ENCODE measurements at places on chromosomes 13 and 19.

DNA sequence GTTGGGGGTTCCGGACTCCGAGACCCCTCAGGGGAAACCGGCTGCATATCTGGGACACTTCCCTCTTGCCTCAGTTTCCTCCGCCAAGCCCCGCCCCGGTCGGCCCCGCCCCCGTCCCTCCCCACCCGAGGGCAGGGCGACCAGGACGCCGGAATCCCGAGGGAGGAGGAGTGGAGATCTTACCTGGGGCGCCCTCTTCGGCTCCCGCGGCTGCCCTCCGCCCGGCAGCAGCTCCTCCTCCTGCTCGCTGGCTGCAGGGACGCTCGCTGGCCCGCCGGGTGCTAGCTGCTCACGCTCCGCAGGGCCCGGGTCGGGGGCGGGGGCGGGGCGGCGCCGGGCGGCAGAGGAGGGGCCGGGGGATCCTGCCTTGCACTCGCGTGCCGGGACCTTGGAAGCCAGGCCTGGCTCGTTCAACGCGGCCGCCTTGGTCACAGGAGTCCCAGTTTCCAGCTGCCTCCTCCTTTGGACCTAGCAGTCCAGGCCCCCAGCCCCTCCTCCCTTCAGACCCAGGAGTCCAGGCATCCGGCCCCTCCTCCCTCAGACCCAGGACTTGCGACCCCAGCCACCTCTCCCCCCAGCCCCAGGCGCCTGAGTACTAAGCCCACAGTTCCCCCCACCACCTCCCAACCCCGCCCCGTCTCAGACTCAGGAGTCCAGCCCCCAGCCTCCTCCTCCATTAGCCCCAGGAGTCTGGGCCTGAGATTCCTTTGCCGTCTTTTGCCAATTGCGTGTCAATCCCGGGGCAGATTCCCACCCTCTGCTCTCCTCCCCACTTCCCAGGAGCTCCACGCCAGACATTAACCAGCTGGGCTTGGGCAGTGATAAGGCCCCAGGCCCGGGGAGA is at the start of gene NTF4:
NTF4 (minus strand) TSS at position 51 of the 844 bp plus-strand sequence. CDS start 2,821 bp downstream, outside the sequence.
- peak; percentile 53 for DNase-seq

DNA sequence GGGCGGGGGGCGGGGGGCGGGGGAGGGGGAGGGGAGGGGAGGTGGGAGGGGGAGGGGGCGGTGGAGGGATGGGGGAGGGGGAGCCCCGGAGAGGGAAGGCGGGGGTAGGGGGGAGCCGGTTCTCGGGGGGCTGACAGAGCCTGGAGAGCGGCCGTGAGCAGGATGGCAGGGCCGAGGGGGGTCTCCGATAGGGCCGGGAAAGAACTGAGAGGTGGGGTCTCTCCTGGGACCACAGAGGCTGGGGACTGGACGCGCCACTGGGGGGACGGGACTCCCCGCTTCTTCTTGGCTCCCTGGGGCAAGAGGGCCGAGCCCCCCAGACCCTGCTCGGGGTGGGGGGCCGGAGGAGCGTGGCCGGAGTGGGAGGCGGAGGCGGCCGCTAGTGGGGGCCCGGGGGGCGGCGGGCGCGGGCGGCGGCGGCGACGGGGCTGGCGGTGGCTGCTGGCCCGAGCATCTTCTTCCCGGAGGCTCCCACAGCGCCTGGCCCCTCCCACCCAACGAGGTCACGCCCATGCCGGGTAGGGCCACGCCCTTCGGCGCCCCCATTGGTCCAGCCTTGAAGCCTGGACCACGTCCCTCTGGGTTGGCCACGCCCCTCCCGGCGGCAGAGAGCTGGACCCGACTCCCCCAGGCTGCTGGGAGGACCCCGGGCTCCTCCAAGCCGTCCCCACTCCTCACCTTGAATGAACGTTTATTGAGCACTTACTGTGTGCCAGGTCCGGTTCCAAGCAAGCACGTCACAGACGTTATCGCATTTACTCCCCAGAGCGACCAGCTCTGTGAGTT is at the start of gene NOVA2:
NOVA2 (minus strand) TSS at position 313 of the 786 bp plus-strand sequence. CDS start 514 bp downstream, outside the sequence.
- DNase-seq = no peak

DNA sequence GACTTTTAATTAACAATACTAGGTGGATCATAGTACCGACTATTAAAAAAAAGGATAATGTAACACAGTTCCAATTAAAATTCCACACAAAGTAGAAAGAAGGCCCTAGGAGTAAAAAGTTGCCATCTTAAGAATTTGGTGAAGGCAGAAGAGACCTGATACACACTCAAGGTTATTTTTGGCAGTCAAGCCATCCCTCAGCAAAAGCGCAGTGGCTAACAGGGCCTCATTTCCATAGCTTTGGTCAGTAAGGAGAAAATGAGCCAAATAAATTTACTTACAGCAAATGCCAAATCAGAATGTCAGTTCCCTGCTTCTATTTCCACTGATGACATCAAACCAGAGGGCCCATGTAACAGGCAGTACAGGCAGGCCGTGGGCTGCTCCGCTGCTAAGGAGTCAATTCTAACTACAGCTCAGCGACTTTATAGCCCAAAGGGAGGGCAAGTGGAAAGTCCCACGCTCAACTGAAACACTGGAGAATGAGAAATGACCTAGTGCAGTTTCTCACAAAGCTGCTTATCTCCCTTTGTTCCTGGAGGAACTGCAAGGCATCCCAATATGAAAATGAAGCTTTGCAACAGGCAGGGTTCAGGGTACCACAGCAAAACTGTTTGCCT is 6.3 kb downstream of the ARGLU1 start:
- DNase-seq = no peak

GRCh38 chr19:7292352-7292949 is 1.8 kb downstream of the INSR start:
- DNase-seq = no peak

GRCh38 chr13:98974053-98974452 is 3.8 kb downstream of the DOCK9 start:
- peak; percentile 37 for DNase-seq

- no peak for DNase-seq
Observed at GRCh38 chr19:38281811-38282566, 17.6 kb downstream of the SPINT2 start.

GRCh38 chr13:111484141-111484925 is 163.9 kb downstream of the TEX29 start:
- DNase-seq = no peak

DNA sequence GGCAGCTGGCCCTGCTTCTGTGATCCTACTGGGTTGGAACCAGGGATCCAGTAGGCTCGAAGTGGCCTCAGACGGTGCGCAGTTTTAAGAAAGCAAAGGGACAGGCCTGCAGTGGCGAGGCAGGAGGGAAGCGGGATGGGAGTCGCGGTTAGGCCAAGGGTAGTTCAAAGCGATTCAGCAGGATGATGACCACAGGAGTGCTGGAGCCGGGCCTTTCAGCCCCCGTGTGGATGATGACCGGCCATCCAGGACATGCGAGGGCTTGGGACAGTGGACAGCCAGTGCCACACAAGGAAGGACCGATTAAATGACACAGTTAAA is 854 bp downstream of the RNASEH2B start:
- peak; percentile 51 for DNase-seq

DNA sequence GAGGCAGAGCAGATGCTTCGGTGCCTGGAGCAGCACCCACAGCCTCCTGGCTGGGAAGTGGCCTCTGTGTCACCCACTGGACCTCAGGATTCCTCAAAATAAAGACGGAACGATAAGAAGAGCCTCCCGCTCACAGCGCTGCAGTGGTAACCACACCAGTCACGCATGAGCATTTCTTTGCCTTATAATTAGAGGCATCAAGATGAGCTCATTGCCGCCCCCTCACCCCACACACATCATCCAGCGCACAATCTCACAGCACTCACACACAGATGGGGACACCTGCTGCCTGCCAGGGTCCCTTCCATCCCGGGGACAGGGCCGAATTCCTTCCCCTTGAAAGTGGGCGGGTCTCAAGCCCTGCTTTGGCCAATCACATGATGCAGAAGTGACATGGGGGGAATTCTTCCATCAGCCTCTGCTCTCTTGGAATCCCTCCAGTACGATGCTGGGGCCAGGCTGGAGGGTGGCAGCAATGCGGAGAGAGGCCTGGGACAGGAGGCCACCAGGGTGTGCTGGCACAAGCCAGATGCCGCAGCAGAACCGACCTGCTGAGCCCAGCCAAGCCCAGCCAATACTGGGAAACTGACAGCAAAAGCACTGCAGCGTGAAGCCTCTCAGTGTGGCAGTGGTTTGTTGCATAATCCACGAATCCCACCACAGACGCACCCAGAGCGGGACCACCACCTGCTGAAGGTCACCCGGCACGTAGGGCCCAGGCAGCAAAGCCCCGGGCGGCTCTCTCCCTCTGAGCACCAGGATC is 16.0 kb downstream of the PIP5K1C start:
- DNase-seq = no peak

GRCh38 chr13:30847650-30848307 is 58.3 kb upstream of the MEDAG start:
- DNase-seq = peak; percentile 68

DNA sequence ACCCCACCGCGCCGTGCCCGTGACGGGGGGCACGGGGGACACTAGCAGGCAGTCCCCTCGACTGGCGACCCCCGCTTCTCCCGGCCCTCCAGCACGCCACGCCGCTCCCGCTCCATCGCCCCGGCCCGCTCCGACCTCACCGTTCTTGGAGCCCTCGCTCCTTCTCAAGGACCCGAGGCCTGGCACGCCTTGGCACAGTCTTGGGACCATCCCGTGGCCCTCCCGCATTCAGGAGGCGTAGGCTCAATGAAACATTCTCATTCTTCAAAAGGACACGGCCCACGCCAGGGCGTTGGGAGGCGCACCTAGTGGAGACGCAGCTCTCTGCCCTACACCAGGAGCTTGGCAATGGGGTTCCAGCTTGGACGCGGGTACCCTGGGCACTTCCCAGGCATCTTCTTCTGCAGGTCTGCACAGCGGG is 473 bp upstream of the CERS1 start:
- no peak for DNase-seq

DNA sequence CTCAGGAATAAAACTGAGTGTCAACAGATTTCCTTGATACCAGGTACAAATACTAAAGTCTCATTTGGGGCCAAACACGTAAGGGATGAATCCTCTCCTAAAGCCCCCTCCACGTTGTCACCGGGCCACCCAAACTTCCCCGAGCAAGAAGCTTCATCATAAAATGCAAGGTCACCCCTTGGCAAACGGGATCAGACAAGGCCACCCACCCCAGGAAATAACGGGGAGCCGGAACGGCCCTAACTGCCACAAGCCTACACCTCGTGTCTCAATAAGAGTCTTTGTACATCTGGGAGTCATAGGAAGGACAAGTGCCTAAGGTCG is 717 bp downstream of the EEF2 start:
- DNase-seq = peak; percentile 14

GRCh38 chr13:27795718-27796019 is 3.4 kb downstream of the GSX1 start:
- DNase-seq = no peak

DNA sequence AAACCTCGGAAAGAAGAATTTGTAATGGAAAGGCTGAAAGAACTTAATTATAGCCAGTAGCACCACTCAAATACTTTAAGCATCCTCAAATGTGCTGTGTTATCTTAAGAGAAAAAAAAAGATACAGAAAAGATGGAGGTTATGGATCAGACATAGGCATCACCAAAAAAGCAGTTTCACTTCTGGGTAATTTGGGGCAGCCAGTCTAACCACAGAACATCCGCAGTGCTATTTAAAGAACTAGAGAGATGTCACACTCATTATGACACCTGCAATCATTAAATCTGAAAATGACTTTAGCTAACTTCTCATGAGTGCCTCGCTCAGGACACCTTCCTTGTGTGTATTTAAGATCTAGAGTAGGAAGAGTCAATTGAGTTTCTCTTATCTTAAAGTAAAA is 211.8 kb downstream of the RBM26 start:
- DNase-seq = no peak

DNA sequence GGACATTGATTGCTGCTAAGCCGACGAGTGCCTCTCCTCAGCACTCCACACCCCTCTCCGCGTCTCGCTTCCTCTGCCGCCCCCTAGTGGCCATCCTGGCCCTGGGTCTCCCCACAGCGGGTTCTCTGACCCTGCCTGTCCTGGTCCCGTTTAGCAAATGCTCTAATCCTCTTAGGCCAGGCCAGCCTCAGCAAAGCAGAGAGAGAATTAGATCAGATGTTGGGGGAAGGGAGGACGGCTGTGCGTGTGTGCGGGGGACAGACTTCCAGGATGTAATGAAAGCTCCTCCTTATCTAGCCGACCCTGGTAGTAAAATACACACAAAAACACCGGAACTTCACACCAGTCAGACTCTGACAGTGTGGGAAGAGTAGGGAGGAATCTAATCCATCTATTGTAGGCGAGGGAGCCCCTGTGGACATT is 4.5 kb downstream of the TPRX2 start:
- DNase-seq = peak; percentile 88

- DNase-seq = no peak
Observed at GRCh38 chr19:35171730-35172129, 17.2 kb downstream of the FXYD5 start.

DNA sequence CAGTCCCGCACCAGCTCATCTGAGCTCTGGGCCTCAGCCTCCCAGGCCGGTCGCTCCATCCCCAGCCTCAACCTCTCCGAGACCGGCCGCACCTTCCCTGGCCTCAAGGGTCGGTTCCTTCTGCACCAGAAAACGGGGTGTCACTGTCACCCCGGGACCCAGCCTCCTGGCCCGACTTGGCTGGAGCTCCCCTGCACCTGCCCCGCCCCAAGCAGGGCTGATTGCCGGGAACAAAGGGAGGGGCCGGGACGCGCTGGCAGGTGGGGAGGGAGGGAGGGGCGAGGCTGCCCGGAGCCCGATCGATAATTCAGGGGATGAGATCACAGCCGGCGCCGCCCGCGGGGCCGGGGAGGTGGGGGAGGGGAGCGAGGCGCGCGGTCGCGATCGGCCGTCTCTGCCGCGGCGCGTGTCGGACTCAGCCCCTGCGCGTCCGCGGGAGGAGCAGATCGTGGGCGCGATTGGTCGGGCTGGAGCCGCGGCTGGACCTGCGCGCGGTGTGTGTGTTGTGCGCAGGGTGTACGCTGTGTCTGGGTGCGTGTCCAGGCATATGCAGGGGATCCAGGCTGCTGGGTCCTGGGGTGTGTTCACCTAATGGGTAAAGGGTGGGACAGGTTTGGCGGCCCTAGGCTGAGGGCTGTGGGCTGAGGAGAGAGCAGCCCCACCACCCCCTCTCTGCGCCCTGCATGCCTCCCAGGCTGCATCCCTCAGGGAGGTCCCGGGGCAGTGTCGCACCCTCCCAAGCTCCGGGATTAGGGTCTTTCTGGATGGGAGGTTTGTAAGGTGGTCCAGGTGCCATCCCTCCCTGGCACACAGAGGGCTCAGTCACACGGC is 1.1 kb upstream of the SHC2 start:
- no peak for DNase-seq

GRCh38 chr19:37127999-37128820 is 44.3 kb downstream of the ZNF585A start:
- no peak for DNase-seq

- no peak for DNase-seq
Observed at GRCh38 chr13:27137759-27138158, 33.9 kb downstream of the USP12 start.

DNA sequence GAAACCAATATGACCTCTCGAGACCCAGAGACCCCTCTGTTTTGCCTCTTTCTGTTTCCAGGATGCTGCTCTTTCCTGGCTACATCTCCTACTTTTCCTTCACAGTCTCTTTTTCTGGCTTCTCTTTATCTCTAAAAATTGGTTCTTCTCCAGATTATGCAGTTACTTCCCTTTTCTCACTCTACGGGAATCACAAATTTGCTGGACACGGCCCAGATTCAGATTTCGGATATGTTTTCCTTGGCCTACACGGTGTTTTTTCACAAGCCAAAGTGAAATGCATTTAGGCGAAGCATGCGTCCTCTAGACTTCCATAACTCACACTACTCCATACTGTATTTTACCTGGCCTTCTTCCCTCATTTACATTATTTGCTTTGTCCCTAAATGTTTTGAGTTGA is 214.7 kb upstream of the MIR17HG start:
- DNase-seq = peak; percentile 83
